ENCODE measurements at places on chromosomes 5 and 9. TPM values are rescaled to one million over a fixed set of nuclear protein-coding genes. Genes with fewer than 3 reads are reported as not detected.

The GRIN3A gene
- total RNA-seq = not detected

The SLC36A2 gene
- not detected for total RNA-seq

The PRUNE2 gene
- total RNA-seq = 0.27 TPM

The CORO2A gene
- 0.96 TPM for total RNA-seq

DNA sequence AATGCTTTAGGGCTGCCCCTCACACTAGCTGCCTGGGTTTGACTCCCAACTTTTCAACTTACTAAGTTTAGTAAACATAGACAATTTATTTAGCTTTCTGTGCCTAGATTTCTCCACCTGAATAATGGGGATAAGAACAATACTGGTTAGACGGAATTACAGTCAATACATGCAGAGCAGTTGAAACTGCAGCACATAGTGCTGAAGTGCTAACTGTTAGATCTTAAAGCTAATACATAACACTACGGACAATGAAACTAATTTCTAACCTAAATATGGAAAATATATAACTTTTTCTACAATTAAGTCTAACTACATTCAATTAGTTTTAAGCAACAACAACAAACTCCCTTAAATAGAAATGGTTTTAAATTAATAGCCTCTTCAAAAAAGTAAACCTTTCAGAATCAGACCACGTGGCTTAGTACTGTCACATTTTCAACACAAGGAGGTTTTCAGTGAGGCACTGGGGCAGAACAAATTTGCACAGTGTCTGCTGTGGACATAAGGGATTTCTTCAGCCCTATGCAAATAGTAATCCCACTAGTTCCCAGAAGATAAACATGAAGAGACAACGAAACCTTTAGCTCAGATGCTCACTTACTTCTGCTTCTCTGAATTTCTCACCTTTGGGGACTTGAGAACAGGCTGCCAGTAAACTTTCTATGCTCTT is 293.4 kb downstream of the EDIL3 start:
- no peaks in the 10 kb centered on the region for H3K4me1 ChIP-seq
- no peaks in the 10 kb centered on the region for H3K27me3 ChIP-seq
- no peak overlapping the region for H3K4me3 ChIP-seq
- DNase-seq = no peak

- H3K4me1 ChIP-seq = no peaks in the 10 kb centered on the region
- no peak overlapping the region for H3K27ac ChIP-seq
- DNase-seq = no peak
- no peak overlapping the region for H3K4me3 ChIP-seq
These were observed 19.8 kb upstream of the SPTAN1 start for GRCh38 chr9:128532581-128532980.

DNA sequence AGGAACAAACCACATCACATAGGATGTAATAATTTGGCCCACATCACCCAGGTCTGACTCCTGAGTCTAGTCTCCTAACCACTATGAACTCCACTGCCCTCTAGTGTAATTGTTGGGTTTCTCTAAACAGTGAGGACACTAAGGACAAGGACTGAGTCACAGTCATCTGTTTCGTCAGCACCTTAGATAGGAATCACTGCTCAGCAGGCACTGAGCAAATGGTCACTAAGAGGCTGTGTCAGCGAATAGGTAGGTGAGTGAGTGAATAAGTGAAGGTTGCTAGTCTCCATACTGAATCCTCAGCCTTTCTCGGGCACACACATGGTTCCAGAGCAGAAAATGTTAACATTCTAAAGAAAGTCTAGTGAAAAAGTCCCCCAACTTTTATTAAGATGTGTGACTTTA is 278.6 kb downstream of the SPOCK1 start:
- no peaks in the 10 kb centered on the region for H3K4me1 ChIP-seq
- H3K27ac ChIP-seq = no peak overlapping the region
- H3K27me3 ChIP-seq = no peaks in the 10 kb centered on the region
- H3K36me3 ChIP-seq = no peaks in the 10 kb centered on the region

DNA sequence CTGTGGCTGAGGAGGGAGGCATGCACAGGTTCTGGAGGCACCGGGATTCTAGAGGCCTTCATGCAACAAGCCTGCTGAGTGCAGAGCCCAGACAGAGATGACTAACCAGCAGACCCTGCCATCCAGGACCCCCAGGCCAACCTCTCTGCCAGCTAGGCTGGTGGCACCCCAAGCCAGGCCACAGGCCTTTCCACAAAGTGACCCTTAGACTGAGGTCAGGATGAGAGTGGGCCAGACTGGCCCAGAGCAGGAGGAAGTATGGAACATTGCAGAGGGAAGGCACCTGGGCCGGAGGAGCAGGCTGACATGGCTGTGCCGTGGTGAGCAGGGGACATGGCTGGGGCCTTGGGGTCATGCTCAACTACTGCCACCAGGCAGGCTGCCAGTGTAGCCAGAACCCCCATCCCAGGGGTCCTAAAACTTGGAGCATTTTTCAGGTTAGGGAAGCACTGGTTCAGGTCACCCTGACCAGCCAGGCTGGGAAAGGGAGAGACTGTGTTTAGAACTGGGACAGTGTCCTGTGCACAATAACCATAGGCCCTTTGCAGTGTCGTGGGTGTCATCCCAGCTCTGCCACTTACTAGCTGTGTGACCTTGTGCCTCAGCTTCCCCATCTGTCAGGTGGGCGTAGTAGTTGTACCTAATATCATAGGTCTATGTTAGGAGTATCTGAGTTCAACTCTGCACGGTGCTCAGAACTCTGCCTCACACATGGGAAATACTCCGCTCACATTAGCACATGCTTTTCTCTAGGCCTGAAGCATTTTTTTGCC is 17.3 kb downstream of the TCF7 start:
- H3K27ac ChIP-seq = peak overlapping the region; percentile 79
- peaks cover 16% of the 10 kb centered on the region for H3K27me3 ChIP-seq
- peaks cover 58% of the 10 kb centered on the region for H3K4me1 ChIP-seq
- DNase-seq = no peak

GRCh38 chr5:16899171-16899570 is 36.9 kb downstream of the MYO10 start:
- H3K36me3 ChIP-seq = no peaks in the 10 kb centered on the region
- no peak overlapping the region for H3K27ac ChIP-seq
- DNase-seq = no peak
- no peak overlapping the region for H3K4me3 ChIP-seq
- no peaks in the 10 kb centered on the region for H3K4me1 ChIP-seq
- no peaks in the 10 kb centered on the region for H3K27me3 ChIP-seq

DNA sequence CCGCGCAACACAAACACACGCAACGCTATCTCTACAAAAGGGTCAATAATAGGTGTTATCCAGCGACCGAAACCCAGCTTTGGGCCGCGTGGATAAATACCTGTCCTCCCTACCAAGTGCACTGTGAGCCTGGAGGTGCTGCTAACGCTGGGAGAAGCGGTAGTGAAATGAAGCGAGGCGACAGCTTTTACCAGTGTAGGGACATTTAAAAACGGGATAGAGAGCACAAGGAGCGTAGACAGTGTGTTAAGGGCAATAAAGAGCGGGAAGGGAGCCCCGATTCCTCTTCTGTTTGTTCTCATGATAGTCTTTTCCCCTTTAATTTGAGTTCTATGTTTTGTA is 421 bp upstream of the DEPDC1B start:
- H3K27ac ChIP-seq = peak overlapping the region; percentile 91
- peaks cover 27% of the 10 kb centered on the region for H3K27me3 ChIP-seq
- H3K4me3 ChIP-seq = peak overlapping the region; percentile 93
- H3K36me3 ChIP-seq = peaks cover 6% of the 10 kb centered on the region

DNA sequence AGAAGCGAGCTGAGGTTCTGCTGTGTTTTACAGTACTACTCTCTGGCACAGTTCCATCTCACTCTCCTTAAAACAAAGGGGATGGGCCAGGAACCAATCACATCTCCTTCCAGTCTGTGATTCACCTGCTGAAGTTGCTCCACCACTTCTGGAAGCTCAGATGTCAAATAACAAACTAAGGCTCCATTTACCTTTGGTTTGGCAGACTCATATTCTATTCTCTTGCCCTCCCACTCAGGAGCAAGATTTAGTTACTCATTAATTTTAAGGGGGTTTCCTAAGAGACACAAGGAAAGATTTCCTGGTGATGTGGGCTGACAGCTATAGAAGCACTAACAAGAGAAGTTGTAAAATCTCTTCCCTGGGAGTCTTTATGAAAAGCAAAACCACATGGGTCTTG is 37.8 kb upstream of the KIF2A start:
- no peak for DNase-seq
- H3K27ac ChIP-seq = peak overlapping the region; percentile 72
- peaks cover 54% of the 10 kb centered on the region for H3K4me1 ChIP-seq
- peaks cover 11% of the 10 kb centered on the region for H3K36me3 ChIP-seq

- H3K4me1 ChIP-seq = no peaks in the 10 kb centered on the region
- no peak overlapping the region for H3K27ac ChIP-seq
- no peaks in the 10 kb centered on the region for H3K27me3 ChIP-seq
- DNase-seq = no peak
These were observed 456.5 kb upstream of the CDH9 start for GRCh38 chr5:27494887-27495286.

GRCh38 chr5:25754895-25755294 is 1110.1 kb upstream of the CDH10 start:
- no peaks in the 10 kb centered on the region for H3K27me3 ChIP-seq
- no peak overlapping the region for H3K27ac ChIP-seq
- DNase-seq = no peak
- no peaks in the 10 kb centered on the region for H3K4me1 ChIP-seq
- no peaks in the 10 kb centered on the region for H3K36me3 ChIP-seq
- no peak overlapping the region for H3K4me3 ChIP-seq

GRCh38 chr5:6066016-6066415 is 312.3 kb downstream of the MED10 start:
- no peak for DNase-seq
- no peaks in the 10 kb centered on the region for H3K36me3 ChIP-seq
- no peak overlapping the region for H3K4me3 ChIP-seq

GRCh38 chr9:111037708-111038330 is 451 bp downstream of the LPAR1 start:
- peaks cover 11% of the 10 kb centered on the region for H3K4me1 ChIP-seq
- H3K27me3 ChIP-seq = peaks cover 43% of the 10 kb centered on the region
- H3K4me3 ChIP-seq = peak overlapping the region; percentile 1
- H3K36me3 ChIP-seq = no peaks in the 10 kb centered on the region
- H3K27ac ChIP-seq = no peak overlapping the region

GRCh38 chr5:116732591-116732990 is 158.0 kb upstream of the SEMA6A start:
- H3K27ac ChIP-seq = no peak overlapping the region
- H3K4me3 ChIP-seq = no peak overlapping the region
- no peaks in the 10 kb centered on the region for H3K27me3 ChIP-seq
- no peak for DNase-seq
- H3K4me1 ChIP-seq = no peaks in the 10 kb centered on the region
- no peaks in the 10 kb centered on the region for H3K36me3 ChIP-seq

- H3K4me1 ChIP-seq = no peaks in the 10 kb centered on the region
- H3K4me3 ChIP-seq = no peak overlapping the region
- H3K36me3 ChIP-seq = no peaks in the 10 kb centered on the region
- no peaks in the 10 kb centered on the region for H3K27me3 ChIP-seq
These were observed 341.8 kb downstream of the PIK3R1 start for GRCh38 chr5:68557162-68557936.

GRCh38 chr5:130501151-130501865 is 597.0 kb downstream of the CHSY3 start:
- no peak overlapping the region for H3K4me3 ChIP-seq
- no peak for DNase-seq
- no peaks in the 10 kb centered on the region for H3K27me3 ChIP-seq

DNA sequence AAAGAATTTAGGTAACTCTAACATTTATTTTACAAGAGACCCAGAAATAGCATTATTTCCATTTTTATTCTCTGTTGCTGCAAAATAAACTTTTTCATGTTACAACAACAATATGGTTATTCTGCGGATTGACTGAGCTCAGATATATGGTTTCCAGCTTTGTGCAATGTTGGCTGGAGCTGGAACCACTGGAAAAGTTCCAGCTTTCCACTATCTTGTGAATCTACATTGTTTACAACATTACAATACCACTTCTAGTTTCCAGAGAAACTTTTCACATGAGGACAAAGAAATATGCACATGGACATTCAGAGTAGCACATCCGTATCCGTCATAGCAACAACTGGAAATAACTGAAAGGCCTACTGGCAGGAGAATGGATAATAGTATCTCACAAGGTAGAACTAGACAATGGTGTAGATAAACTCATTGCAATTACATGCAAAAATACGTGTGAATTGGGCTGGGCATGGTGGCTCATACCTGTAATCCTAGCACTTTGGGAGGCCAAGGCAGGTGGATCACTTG is 436.1 kb upstream of the ADAMTS16 start:
- no peaks in the 10 kb centered on the region for H3K36me3 ChIP-seq
- H3K4me3 ChIP-seq = no peak overlapping the region
- H3K4me1 ChIP-seq = no peaks in the 10 kb centered on the region
- DNase-seq = no peak

DNA sequence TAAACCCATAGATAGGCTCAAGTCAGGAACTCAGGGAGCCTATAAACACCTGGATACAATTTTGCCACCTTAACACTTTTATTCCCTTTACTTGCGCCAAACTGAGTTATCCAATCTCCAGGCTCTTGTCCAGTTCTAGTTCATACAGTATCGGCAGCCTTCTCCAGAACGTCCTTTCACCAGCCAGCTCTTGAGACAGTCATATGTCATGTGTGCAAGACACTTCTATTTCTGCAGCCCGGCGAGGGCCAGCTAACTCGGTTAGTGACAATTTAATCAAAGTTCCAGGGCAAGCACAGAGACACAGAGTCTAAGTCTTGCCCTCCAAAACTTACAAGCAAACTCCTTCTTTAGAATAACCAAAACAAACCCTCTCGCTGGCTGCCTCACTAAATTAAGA is 12.9 kb downstream of the ABCA1 start:
- H3K4me3 ChIP-seq = no peak overlapping the region
- H3K27me3 ChIP-seq = peaks cover 39% of the 10 kb centered on the region
- no peaks in the 10 kb centered on the region for H3K4me1 ChIP-seq

- no peaks in the 10 kb centered on the region for H3K36me3 ChIP-seq
- no peaks in the 10 kb centered on the region for H3K4me1 ChIP-seq
- no peaks in the 10 kb centered on the region for H3K27me3 ChIP-seq
- no peak overlapping the region for H3K27ac ChIP-seq
- DNase-seq = no peak
These were observed 83.6 kb upstream of the ADAMTSL1 start for GRCh38 chr9:18390393-18390792.

DNA sequence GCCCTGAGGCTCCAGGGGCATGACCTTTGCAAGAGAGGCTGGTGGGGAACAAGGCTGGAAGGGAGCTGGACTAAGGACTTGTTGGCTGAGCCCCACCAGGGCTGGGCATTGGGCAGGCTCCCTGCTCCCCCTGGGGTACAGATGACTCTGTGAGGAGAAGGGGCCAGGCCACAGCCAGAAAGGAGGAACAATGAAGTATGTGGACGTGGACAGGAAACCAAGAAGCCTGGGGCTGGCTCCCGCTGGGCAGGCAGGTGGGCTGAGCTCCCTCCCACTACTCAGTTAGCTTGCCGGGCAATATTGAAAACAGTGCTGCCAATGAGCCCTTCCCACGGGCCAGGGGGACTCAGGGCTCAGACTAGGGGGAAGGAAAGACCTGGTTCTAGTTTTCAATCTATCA is 66.1 kb upstream of the SPTLC1 start:
- H3K27me3 ChIP-seq = peaks cover 6% of the 10 kb centered on the region
- H3K36me3 ChIP-seq = no peaks in the 10 kb centered on the region
- no peak for DNase-seq
- H3K4me3 ChIP-seq = no peak overlapping the region
- no peaks in the 10 kb centered on the region for H3K4me1 ChIP-seq

Data from activated T-helper 2 cell treated with anti-CD3 and anti-CD28 coated beads, Interferon-gamma antibody, Interleukin-2, Interleukin-4, amounts not matched to agents 10 μg/mL and 5 μg/mL and 100 μg/mL, durations not matched to agents 14 hours and 24 hours and 36 hours (primary cell).